NCI-H2171 (cell line): ENCODE measurements at places on chromosomes 2 and 18.

- DNase-seq, result no peak
These were observed 43.1 kb upstream of the ASAP2 start for GRCh38 chr2:9163306-9164111.

DNA sequence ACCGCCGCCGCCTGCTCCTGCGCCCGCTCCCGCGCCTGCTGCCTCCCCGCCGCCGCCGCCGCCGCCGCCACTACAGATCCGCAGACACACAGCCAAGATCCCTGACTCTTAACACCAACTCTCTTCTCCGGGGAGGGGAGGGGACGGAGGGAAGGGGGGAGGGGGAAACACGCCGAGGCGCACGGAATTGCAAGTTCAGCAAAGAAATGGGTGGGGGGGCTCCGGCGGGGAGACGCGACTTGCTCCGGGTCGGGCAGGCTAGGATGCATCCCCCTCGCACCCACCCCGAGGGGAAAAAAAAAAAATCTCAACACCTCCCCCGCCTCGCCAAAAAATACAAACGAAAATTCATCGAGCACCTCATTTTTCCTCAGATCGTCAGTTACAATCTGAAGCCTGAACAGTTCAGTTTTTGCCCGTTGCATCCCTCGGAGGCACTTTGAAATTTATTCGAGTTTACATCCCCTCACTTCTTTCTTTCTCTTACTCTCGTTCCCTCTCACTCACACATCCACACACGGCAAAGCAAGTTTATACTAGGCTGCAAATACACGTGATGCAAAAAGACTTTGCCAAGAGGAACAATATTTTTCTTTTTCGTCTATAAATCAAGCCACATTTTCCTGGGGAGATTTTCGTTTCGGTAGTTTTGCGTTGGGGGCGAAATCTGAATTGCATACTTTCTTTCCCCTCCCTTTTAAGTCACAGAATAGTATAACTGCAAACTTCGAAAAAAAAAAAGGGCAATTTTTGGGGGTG lies at the start of gene TCF4:
Gene TCF4 (minus strand): TSS at position 82 of the 759 bp plus-strand sequence. CDS start 1,076 bp downstream, outside the sequence.
- peak; percentile 67 for DNase-seq

- no peak for DNase-seq
These were observed 70.2 kb downstream of the TMEFF2 start for GRCh38 chr2:192124571-192124970.

DNA sequence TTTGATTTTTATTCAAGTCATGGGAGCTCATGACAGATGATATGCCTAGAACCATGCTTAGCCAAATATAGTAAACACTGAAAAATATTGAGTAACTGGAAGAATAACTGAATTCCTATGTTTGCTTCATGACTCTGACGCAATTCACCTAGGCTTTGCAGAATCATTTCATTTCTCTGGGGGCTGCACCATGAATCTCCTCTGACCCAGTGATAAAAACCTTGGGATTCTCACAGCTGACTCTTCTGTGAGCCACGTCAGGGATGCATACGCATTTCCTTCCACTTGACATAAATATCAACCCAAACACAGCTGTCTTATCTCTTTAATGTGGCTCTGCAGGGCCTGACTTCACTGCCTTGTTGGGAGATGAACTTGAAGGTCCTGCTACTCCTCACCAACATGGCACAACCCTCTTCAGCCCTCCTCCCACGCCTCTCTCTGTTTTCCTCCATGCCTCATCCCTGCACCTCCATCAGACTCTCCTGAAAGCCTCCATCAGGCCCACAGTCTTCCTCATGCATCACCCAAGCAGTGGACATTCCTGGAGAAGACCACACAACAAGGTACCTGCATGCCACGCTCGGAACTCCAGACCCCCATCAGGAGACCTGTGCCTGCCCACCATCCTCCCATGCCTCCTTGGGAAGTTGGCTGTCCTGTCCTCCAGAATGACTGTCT lies 29.8 kb downstream of the COL6A3 start:
- DNase-seq, result no peak

DNA sequence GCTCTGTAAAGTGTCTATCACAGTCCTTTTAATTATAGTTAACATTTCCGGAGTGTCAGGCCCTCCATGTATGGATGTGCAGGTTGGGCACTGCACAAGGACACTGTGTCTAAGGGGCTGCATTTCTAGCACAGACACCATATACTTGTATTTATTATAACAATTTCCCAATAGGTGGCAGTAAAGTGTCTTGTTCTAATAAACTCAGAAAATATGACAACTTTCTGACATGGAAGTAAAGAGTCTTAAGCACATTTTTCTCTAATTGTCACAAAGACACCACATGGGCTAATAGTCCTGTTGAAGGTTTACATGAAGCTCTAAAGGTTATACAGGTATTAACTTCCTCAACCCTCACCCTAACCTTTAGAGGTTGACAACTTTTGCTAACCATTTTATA lies 156.6 kb downstream of the DYSF start:
- DNase-seq, result no peak

DNA sequence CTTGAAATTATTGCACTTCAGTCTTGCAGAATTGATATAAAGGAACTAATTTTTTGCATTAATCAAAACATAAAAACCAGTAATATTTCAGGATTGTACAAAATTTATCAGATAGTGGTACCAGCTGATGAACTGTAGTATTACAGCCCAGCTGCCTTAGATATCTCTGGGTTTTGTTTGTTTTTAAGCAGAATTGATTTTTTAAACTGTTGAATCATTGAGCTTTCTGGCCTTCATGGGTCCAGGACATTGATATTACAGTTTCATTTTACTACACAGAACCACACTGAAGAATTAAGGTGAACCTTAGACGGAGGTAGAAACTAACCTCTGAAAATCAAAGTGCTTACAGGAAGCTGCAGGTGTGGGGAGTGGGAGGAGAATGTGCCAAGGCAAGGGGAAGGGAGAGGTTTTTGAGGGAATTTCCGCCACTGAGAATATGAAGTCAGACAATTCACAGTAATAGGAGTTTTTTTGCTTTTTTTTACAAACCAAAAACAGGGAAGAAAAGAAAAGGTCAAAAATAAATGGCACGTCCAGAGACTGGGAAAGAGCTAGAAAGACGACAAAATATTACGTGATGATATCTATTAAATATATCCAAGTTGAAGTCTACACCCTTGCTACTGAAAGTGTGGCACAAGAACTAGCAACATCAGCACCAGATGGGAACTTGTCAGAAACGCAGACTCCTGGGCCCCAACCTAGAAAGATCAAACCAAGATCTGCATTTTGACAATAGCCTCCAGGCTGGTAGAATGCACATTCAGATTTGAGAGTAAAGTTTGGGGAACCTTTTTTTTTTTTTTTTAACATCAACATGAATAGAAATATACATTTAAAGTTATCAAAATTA lies 40.8 kb upstream of the SPAG16 start:
- no peak for DNase-seq

DNA sequence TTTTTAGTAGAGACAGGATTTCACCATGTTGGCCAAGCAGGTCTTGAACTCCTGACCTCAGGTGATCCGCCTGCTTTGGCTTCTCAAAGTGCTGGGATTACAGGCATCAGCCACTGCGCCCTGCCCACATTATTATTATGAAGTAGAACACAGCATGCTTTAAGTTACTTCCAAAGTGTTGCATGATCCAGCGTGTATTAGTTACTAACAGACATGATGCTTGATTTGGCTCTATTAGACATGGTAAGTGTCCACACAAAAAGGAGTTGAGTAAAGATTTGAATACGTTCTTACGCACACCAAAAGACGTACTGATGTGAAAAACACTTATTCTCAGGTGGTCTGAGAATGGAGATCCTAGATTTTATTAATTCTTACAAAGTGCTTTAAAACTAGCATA lies 50.0 kb downstream of the SLC38A11 start:
- DNase-seq, result no peak

DNA sequence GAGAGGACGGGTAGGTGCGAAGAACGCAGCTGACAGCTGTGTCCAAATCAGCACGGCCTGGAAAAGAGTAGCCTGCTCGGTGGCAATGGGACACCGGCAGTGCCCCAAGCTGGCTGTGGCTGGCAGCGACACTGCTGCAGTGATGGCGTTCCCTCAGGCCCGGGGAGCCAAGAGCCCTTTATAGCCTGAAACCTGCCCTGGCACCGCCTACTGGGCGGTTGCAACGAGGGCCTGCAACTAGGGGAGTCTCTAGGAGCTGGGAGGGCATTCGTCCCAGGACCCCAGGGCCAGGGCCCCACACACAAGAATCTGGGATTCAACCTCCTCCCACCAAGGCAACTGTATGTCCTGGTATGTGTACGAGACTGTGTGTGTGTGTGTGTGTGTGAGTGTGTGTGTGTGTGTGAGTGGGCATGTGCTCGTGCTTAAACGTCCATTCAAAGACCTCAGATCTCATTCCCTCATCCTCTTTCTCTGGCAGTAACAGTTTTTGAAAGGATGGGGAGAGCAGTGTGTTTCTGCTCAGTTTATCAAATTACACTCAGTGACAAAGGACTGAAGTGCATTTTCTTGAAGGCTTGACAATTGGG lies 6.8 kb upstream of the CYP26B1 start:
- no peak for DNase-seq

GRCh38 chr2:217639481-217639880 lies 363.3 kb downstream of the TNS1 start:
- DNase-seq, result no peak

GRCh38 chr18:48519431-48520100 lies 19.3 kb upstream of the CTIF start:
- no peak for DNase-seq
